ENCODE measurements at places on chromosomes 2 and 18.

GRCh38 chr2:134934641-134935040 lies 16.0 kb downstream of the CCNT2 start:
- no peak for DNase-seq

DNA sequence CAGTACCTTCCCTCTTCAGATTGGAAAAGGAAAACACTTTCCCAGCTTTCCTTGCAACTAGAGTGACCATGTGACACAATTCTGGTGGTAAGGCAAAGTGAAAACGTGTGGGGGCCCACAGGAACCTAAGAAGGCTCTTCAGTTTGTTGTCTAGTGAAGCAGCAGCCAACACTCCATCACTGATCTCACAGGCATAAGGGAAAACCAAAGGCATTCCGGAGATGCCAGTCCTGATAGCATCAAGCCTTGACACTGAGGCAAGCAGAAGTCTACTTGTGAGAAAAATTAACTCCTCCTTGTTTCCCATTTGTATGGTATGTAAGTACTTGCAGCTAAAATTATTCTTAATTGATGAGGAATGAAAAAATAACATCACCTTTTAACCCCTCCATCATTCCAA lies 88.3 kb downstream of the ETAA1 start:
- DNase-seq = no peak

DNA sequence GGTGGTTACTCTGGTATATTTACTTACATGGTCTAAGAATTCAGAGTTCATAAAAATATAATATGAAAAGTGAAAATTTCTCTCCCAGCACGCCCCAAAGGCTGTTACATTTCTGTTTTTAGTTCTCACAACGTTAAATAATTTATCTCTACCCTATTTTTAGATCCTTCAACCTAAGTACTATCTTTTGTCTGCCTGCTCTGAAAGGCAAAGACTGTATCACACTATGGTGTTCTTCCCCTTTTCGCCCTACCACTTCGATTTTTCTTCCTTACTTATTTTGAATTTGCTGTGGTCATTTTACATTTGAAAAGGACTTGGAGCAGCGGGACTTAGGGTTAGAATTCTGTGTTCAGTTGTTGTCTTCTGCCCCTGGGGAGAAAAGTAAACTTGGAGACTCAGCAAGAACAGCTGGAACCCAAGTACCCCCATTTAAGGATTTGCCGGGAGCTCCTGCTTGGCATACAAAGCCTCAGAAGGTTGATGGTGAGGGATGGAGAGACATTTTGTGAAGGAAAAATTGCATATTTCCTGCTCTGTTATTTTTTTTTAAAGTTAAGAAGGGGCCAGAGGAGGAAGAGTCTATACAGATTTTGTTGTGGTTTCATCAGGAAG lies 19.0 kb downstream of the ADAM23 start:
- no peak for DNase-seq

DNA sequence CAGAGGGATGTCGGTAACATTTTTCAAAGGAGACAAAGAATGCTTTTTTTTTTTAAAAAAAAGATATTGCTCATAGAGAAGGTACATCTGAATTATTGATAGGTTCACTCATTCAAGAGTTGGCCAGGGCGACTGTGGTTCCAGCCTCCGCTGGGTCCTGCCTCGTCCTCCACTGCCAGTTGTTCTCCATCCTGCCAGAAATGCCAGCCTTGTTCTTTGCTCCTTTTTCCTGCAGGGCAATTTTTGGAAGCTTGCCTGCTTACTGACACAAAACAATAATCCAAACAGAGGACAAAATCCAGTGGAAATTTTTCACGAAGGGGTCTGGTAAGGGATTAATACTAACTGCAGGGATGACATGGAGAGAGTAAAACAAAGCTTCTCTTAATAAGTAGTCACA lies 1113.0 kb downstream of the CBLN2 start:
- DNase-seq = no peak

DNA sequence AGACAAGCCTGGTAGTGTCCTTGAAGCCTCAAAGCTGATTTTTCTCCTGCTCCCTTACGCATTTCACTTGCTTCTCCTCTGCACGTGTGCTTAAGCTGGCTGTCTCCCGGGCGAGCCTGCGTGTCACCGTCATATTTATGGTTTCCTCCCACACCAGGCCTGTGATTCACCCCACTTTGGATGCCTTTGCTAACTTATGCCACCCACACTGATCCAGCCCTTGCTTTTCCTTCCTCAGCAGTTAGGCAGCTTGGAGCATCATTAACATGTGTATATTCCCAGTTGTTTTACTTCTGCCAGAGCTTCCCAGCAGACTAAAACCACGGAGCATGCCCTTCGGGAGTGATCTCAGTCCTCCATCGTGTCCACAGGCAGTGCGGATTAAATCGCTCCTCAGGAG lies 2.2 kb downstream of the ST3GAL5 start:
- DNase-seq = peak; percentile 15

- DNase-seq = no peak
Observed at GRCh38 chr2:8049176-8049575, 632.7 kb upstream of the ID2 start.

DNA sequence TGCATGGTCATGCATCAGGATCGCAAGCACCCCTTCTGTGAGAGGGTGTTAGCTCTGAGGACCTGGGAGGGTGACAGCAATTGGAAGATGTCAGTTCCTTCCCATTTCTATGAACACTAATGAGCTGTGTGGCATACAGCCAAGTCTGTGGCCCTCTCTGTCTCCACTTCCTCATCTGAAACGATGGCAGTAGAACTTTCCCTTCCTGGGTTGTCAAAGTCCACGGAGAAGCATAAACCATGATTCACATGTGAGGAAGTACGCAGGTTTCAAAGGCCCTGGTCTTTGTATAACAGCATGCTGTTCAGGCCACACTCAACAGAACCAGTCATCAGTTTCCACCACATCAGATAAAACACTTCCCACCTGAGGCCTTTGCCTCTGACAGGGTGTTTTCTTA lies 167.4 kb upstream of the RAB6C start:
- peak; percentile 41 for DNase-seq

DNA sequence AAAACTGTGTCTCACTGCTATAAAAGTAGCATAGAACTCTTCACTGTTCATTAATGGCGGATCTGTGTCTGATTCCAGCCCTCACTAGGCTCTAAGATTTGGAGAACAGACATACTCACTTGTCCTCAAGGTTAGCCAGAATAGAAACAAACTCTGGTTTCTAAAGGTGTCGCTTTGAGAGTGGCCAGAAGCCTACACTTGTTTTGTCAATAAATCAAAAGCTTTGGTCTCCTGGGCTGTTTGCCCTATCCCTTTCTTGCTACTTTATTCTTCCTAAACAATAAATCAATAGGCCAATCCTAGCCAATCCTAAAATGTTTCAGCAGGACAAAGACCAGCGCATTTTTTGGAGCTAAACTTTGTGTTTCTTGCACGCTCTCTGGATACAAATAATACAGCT lies 1064.6 kb upstream of the CHAC2 start:
- no peak for DNase-seq

DNA sequence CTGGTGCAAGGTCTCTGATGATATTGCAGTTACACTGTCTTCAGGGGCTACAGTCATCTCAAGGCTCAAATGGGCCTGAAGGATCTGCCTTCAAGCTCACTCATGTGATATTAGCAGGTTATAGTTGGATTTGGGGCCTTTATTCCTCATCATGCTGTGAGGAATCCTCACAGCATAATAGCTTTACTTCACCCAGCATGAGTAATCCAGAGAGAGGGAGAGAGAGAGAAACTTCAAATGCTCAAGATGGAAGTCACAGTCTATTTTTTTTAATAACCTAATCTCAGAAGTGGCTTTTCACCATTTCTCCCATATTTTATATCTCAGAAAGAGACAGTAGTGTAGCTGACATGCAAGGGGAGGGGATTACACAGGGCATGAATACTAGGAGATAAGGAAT lies 658.7 kb downstream of the EPHA4 start:
- DNase-seq = no peak

GRCh38 chr18:22503803-22504202 lies 86.1 kb upstream of the CTAGE1 start:
- DNase-seq = no peak

GRCh38 chr2:96254571-96254970 lies 11.2 kb downstream of the TMEM127 start:
- DNase-seq = no peak

DNA sequence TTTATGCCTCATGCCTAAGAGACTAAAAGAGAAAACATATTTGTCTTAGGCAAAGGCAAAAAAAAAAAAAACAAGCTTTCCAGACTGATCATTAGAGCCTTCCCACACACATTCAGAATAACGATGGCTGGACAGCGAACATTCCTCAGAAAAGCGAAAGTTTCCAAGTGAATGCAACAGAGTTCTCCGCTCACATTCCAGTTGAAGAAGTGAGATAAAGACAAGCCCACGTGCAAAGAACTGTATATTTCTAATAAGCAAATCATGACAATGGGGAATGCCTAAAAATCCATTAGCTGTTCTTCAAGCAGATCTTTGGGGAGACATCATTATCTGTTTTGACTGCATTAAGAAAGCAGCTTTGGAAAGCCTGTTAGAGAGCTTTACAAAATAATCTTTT lies 347.9 kb downstream of the METTL4 start:
- no peak for DNase-seq

GRCh38 chr2:16391986-16392385 lies 273.6 kb downstream of the CYRIA start:
- no peak for DNase-seq

GRCh38 chr2:203798296-203799087 lies 69.1 kb upstream of the CTLA4 start:
- DNase-seq = no peak
